Thoracic aorta (tissue), 2 donors: ENCODE measurements at places on chromosomes 3 and 15. TPM values are rescaled to one million over a fixed set of nuclear protein-coding genes. Genes with fewer than 3 reads are reported as not detected.

TUSC7 gene
- total RNA-seq = not detected

SHF gene
- total RNA-seq = 18.7 TPM

DNA sequence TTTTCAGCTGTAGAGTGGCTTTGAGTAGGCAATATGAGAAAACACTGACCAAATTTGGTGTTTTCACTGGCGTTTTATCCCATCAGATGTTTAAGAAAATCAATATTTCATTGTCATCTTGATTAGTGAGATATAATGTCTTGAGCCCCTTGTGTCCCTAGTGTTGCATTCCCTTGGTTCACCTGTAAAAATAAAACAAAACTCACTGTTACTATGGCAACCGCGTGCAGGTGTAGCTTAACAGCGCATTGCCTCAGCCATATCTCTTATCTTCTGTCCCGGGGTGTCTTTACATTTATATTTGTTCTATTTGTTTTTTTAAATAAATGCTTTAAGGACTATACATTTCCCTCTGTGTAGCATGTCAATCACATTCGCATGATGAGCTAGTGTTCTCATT, 551.6 kb downstream of the ZIC1 start:
- no peak for DNase-seq

DNA sequence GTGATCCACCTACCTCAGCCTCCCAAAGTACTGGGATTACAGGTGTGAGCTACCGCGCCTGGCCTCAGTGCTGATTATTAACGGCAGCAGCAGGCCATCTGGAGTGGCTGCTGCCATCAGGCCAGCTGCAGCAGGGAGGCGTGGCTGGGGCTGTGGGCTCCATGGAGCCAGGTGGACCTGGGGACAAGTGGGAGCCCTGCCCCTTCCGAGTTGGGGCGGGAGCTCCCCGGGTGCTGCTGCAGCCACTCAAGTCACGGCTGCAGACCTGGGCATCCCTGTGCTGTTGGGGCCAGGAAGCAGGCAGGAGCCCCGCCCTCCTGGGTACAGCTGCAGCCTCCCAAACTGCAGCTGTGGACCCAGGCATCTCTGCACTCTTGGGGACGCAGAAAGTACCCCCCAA, 23.9 kb downstream of the LRRC49 start:
- no peak for DNase-seq

- DNase-seq = no peak
These were observed 140.0 kb upstream of the UBE2E1 start for GRCh38 chr3:23665741-23666140.

DNA sequence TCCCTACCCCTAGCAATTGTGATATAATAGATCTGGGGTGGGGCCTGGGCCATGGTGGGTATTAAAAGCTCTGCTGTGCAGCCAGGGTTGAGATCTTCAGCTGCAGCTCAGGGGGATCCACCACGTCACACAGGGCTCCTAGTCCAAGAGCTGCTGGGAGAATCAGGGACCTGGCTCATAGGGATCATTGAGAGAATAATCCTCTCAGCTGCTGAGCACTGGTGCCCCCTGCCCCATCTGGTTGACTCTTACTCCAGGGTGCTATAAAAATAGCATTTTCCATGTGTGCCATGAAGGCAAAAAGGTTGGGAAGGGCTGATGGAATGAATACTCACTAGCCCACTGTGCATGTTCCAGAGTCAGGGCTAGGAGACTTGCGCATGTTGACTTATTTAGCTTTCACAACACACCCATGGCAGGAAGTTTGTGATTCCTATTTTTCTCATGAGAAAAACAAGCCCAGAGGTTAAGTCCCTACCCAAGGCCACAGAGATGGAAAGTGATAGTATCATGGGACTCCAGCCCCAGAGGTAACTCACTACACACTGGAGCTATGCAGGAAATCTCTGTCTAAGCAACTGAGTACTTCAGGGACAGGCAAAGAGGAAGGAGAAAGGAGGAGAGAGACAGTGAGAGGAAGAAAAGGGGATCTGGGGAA, 94.6 kb upstream of the HERC1 start:
- DNase-seq = no peak

DNA sequence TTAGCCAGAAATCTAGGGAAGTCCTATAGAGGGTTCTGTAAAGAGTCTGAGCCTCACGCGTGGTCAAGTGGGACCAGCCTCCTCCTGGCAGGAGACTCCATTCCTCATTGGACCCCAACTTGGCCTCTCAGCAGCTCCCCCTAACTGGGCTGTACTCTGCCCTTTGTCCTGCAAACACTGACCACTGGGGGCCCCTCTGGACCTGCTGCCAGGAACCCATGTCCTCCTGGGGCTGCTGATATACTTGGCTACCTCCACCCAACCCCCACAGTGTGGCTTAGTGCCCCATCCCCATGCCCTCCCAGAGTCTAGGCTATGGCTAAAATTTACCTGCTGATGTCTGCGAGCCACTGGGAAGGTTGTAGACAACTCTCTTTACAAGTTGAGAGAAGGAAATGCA, 62.7 kb downstream of the UBP1 start:
- DNase-seq = no peak

GRCh38 chr3:17964108-17964507, 221.7 kb upstream of the TBC1D5 start:
- DNase-seq = no peak

DNA sequence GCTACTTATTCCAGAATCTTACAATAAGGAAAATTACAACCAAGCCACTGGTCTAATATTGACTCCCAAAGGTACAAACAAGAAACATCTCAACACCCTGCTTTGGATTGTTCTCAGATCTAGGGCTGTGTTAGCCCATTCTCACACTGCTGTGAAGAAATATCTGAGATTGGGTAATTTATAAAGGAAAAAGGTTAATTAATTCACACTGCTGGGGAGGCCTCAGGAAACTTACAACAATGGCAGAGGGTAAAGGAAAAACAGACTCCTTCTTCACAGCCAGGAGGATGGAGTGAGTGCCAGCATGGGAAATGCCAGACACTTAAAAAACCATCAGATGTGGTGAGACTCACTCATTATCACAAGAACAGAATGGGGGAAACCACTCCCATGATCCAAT, 208.3 kb downstream of the ULK4 start:
- DNase-seq = no peak

SLC6A11 gene
- total RNA-seq = not detected

GRCh38 chr3:63791974-63792373, 27.1 kb upstream of the C3orf49 start:
- DNase-seq = no peak

IL16 gene
- total RNA-seq = 17.1 TPM

- no peak for DNase-seq
These were observed 246.8 kb downstream of the NFKBIZ start for GRCh38 chr3:102096066-102096465.

- DNase-seq = no peak
These were observed 31.2 kb upstream of the CCDC80 start for GRCh38 chr3:112671930-112672715.
